Stimulated activated CD4-positive, alpha-beta T cell treated with anti-CD3 and anti-CD28 coated beads, Interleukin-15, amount 100 ng/mL, for 1 hour (primary cell): ENCODE measurements at places on chromosomes 11 and 22.

- no peak for DNase-seq
Observed at GRCh38 chr11:58647866-58648265, 25.4 kb downstream of the CNTF start.

GRCh38 chr22:28923826-28924732, 40.7 kb downstream of the ZNRF3 start:
- no peak for DNase-seq

- no peak for DNase-seq
Observed at GRCh38 chr11:83031127-83031526, 40.6 kb downstream of the RAB30 start.

DNA sequence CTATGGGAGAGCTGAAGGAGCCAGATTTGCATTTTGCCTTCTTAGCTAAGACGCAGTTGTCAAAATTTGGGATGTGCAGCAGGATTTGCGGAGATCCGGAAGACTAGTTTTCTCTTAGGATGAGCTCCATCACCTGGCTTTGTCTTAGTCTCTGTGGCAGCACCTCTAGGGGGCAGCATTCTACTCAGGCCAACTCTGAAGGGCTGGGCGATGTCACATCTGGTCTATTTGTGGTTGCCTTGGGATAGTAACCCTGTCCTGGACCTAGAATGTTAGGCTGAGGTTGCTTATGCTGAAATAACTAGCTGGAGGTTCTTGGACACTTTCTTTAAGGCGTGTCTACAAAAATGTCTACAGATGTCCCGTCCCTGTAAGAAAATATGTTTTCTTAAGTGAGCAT, 116.2 kb downstream of the FAT3 start:
- DNase-seq = no peak

DNA sequence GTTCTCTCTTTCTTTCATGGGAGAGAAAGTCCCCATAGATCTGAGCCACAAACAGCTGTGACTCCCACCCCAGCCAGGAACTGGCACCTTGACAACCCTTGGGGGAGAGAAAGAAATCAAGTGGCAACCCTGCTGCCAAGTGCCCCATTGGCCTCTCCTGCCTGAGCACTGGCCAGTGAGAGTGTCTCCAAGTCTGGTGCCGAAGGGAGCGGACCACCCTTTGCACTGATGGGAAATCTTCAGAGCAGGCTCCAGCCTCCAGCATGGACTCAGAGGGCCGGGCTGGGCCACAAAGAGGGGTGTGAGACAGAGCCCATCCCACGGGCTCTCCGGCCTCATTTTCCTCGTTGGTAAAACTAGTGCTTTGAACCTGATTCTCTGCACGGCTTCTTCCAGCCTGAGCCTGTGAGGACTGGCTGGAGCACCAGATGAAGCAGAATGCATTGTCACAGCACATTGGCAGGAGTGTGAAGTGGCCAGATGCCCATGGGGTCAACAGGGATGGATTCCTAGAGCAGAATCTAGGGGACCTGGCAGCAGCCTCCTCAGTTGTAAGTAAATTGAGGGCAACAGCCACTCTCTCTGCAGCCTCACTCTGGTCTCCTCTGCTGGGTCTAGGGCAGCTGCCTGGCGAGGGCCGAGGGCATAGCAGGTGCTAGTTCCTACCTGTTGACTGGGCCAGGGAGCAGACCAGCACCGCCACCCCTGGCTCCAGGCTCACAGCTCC, 81.4 kb downstream of the TRIM29 start:
- no peak for DNase-seq

DNA sequence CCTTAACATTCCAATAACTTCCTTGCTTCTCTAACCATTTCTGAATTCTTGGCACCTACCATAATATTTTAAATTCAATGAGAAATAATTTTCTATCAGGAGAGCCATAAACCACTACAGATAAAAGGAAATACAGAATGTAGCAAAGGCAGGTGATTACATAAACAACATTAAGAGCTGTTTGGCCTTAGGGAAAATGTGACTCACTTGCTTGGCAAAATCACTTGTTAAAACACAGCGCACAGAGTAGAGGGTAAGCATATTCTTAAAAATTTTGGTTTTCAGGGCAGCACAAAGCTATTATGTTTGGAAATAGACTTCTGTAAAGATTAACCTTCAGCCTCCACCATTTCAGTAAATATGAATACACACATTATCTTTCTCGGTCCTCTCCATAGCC, 26.4 kb downstream of the IZUMO1R start:
- DNase-seq = no peak

- DNase-seq = no peak
Observed at GRCh38 chr22:38879108-38879729, 7.2 kb upstream of the CBX6 start.

DNA sequence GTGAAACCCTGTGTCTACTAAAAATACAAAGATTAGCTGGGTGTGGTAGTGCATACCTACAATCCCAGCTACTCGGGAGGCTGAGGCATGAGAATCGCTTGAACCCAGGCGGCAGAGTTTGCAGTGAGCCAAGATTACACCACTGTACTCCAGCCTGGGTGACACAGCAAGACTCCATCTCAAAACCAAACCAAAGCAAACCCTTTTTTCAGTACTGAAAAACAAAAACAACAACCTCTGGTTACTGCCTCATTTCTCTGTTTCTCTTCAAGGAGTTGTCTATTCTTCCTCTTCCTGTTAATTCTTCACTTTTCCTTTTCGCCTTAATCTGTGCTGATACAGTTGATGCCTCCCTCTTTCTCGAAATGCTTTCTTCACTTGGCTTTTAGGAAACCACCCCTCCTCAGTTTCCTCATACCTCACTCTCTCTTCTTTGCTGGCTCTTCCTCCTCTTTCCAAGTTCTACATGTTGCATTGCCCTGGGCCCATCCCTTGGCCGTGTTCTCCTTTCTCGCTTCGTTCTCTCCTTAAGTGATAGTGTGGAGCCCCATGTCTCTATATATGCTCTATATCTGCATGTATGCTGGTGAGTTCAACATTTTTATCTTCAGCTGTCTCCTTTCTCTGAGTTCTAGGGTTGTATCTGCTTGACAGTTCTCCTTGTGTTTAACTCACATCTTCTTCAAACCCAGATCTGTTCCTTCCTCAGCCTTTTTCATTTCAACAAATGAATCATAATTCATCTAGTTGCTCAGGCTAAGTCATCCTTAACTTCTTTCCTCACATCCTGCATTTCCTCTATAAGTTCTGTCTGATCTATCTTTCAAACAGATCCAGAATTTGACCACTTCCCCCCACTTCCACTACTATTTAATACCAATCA, 37.1 kb downstream of the NUCB2 start:
- no peak for DNase-seq

DNA sequence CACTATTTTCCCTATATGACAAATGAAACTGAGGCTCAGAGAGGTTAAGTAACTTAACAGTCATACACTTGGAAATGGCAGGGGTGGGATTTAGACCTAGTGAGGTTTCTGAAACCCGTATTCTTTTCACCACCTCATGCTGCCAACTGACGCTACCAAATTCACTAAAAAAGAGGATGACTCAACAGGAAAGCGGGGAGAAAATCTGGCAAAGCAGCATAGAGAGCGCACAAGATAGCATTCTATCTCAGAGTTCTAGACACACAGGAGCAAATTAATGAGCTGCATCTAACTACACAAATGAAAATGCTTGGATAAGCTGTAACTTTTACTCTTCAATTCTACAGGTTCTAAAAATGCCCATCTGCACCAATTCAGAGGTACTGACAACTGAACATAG, 136.4 kb downstream of the RBFOX2 start:
- DNase-seq = no peak

DNA sequence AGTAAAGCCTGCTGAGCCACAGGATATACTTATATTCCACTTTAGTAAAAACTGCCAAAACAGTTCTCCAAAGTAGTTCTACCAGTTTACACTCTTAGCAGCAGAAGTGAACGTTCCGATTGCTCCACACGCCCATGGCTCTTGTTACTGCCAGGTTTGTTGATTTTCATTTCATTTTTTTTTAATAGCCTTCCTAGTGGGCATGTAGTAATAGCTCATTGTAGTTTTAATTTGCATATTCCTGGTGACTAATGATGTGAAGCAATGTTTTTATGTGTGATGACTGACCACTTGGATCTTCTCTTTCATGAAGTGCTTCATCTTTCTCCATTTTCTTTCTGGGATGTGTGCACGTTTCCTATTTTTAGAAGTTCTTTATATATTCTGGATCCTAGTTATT, 4.8 kb upstream of the C11orf97 start:
- DNase-seq = no peak

GRCh38 chr11:46492532-46492931, 101.0 kb upstream of the CHRM4 start:
- DNase-seq = no peak
